ENCODE measurements at places on chromosomes 5 and 9.

DNA sequence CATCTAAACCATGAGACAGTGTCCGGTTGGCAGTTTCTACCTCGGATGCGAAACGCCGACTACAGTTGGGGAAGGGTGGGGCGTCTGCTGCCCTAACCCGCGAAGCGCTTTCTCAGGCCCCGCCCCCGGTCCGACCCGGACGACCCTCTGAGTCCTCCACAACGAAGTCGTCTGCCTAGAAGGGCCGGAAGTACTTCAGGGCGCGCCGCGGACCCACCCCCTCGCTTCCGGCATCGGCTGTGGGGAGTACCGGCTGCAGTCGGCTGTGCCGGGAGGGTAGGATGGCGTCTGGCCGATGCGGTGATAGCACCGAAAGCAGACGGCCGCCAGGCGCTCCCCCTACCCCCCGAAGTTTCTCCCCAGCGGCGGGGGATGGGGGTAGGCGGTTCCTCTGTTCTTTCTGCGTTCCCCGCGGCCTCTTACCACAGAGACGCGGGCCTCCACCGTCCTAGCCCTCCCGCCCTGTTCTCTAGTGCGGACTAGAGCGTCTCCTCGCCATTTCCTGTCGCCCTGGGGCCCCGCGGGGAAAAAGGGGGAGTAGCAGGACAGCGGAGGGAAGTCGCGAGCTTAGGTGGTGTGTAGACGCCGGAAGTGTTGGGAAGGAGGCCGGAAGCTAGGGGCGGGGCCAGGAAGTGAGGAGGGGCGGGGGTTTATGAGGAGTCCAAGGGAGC, at the start of gene TRIM41:
TSS of gene TRIM41 (plus strand) at position 224 of the 671 bp plus-strand sequence. CDS start 719 bp downstream, outside the sequence.
- DNase-seq: peak; percentile 98

DNA sequence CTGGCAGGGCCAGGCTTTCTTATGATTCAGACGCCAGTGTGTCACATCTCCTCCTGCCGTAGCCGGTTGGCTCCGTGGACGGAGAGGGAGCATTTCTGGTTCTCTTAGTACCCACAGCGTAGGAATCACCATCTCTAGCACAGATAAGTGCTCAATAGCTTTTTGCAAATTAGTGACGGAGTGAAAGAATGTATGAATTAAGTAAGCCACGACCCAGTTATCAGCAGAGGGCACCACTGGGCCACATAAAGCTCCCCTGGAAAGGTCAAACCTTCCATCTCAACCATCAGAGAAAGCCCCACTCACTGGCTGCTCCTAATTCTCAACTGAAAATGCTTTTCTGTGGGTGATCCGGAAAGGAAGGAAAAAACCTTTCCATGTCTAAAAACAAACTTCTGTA, 317.0 kb upstream of the ADCY2 start:
- no peak for DNase-seq

- no peak for DNase-seq
Observed at GRCh38 chr9:91992461-91993041, 42.5 kb upstream of the ROR2 start.

DNA sequence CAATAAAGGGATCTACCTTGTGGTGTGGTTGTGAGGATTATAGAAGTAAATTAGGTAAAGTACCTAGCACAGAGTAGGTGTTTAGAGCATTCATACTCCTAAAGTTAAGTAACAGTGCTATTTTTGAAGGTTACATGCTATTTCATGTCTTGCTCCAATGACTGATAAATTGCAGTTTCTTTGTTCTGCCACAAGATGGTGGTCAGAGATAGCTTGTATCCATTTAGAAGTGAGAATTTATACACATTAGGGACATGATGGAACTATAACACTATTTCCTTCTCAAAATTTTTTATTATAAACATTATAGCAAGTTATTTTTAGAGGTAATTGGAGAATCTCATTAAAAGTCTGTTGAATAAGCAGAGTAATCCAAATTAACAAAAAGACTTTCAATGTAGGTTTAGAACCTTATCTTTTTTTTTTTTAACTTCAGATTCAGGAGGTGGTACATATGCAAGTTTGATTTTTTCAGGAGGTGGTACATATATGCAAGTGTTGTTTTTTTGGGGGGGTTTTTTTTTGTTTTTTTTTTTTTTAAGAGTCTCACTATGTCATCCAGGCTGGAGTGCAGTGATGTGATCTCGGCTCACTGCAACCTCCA, 17.1 kb downstream of the MTREX start:
- no peak for DNase-seq

DNA sequence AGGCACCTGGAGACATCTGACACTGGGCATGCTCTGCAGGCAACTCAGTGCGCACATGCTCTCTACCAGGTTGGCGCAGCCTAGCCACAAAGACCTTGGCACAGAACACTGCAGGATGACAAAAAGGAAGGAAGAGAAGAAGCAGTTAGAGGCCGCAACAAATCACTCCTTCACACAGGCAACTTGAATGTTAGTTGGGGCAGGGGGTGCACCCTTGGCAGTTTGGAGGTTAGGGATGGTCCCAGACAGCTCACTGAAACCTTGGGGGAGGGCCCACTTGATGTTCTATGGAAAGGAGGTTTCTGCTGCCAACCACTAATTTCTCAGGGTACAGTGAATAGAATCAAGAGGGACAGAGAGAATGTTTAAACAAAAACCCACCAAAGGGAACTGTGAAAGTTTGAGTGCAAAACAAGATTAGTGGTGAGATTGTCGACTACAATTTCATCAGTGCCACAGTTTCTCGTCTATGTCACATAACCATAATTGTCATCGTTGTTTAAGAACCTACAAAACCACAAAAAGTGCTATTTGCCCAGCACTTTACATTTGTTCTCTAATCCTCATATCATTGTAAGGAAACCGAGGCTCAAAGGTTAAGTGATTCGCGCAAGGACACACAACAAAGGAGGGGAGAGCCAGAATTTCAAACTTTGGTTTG, 48.7 kb downstream of the FBXW11 start:
- DNase-seq: peak; percentile 62

DNA sequence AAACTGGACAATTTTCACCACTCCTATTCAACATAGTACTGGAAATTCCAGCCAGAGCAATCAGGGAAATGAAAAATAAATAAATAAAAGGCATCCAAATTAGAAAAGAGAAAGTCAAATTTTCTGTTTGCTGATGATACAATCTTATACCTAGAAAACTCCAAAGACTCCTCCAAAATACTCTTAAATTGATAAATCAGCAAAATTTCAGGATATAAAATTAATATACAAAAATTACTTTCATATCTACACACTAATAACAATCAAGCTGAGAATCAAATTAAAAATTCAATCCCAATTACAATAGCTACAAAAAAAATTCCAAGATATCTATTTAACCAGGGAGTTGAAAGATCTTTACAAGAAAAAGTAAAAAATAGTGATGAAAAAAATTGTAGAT, 651.9 kb downstream of the DTWD2 start:
- DNase-seq: no peak

DNA sequence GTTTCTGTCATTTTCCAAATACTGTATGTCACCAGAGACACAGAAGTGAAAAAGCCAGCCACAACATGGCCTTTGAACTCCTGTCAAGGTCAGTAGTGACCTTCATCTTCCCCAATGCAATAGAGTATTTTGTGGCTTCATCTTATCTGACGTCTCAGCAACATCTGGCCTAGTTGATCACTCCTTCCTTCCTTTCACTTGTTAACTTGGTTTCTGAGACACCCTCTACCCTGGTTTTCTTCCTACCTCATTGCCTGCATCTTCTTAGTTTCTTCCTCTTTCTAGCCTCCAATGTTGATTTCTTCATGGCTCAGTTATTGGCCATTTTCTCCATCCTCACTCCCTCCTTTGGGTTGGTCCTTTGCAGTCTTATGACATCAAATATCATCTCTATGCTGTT, 36.3 kb downstream of the GLIS3 start:
- DNase-seq: no peak

- no peak for DNase-seq
Observed at GRCh38 chr9:3403315-3403714, 122.5 kb downstream of the RFX3 start.

DNA sequence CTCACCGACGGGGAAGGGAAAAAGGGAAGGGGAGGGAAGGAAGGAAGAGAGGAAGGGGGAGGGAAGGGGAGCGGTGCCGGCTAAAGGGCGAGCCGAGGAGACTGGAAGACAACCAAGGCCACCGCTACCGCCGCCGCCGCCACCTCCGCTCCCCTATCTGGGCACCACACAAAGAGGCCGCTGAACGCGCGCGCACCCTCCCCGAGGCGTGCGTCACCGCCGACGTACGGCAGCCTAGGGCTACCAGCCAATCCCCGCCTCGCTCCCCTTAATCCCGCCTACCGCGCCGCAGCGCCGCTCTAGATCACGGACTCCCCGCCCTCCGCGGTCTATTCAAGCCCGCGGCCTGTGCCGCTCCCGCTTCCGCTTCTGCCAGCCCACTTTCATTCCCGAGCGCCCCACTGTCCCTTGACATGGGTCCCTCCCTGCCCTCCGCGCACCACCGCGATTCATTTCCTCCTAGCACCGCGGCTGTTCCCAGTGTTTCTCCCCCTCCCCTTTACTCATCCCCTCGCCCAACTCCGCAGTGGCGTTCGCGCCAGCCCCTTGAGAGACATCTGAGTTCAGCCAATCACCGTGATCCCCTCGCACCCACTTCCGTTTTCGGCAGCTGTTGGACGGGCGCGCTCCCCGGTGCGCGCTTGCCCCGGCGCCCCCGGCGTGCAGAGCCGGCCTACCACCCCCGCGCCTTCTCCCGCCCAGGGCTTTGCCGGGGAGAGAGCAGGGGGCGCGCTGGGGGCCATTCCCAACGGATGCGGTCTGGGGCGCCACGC, at the start of gene HNRNPA0:
TSS of gene HNRNPA0 (minus strand) at position 176 of the 773 bp plus-strand sequence. CDS start 297 bp downstream, outside the sequence.
- DNase-seq: peak; percentile 98

DNA sequence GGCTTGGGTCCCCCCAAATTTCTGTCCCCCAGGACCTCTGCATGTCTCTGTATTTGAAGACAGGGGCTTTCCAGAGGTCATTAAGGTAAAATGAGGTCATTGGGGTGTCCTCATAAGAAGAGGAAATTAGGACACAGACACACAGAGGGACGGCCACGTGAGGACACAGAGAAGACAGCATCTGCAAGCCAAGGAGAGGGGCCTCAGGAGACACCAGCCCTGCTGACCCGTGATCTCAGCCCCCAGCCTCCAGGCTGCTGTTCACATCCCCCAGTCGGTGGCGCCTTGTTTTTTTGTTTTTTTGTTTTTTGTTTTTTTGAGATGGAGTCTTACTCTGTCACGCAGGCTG, 1.2 kb upstream of the CCDC183 start:
- DNase-seq: no peak

DNA sequence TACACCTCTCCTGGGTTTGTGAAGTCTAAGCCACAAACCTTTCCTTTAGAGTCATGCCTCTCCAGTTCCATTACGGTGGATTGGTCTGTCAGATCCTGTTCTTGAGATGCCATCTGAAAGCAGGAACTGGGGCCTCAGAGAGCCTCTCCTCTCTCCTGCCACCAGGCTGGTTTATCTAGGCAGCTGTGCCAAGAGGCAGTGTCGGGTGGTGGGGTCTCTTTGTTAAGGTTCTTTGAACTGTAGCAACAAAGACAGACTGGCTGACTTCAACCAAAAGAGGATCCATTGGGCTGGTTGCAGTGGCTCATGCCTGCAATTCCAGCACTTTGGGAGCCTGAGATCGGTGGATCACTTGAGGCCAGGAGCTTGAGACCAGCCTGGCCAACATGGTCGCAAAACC, 66.0 kb upstream of the ANGPTL2 start:
- DNase-seq: no peak

GRCh38 chr9:70477146-70477745, 62.8 kb upstream of the KLF9 start:
- no peak for DNase-seq

- no peak for DNase-seq
Observed at GRCh38 chr5:36158144-36158543, 6.2 kb downstream of the SKP2 start.

- no peak for DNase-seq
Observed at GRCh38 chr5:172743112-172743959, 27.7 kb downstream of the DUSP1 start.

- DNase-seq: no peak
Observed at GRCh38 chr5:31124026-31124425, 69.5 kb upstream of the CDH6 start.

- DNase-seq: no peak
Observed at GRCh38 chr9:33435821-33436277, 11.5 kb downstream of the AQP3 start.

DNA sequence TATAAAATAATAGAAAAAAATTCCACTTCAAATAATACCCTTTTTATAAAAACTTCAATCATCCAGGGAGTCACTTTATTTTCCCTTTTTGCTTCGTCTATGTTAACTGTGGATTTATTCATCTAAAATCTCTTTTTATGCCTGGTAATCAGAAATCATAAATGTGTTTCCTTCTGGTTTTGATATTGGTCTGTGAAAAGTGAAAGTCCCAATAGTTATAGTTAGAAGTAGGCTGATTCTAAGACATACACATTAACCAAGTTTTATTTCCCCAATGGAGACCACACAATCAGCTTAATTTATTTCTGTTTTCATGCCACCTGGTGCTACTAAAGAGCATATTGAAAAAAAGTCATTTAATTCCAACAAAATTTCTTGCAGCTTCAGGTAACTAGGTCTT, 45.7 kb downstream of the ZNF474 start:
- DNase-seq: no peak

DNA sequence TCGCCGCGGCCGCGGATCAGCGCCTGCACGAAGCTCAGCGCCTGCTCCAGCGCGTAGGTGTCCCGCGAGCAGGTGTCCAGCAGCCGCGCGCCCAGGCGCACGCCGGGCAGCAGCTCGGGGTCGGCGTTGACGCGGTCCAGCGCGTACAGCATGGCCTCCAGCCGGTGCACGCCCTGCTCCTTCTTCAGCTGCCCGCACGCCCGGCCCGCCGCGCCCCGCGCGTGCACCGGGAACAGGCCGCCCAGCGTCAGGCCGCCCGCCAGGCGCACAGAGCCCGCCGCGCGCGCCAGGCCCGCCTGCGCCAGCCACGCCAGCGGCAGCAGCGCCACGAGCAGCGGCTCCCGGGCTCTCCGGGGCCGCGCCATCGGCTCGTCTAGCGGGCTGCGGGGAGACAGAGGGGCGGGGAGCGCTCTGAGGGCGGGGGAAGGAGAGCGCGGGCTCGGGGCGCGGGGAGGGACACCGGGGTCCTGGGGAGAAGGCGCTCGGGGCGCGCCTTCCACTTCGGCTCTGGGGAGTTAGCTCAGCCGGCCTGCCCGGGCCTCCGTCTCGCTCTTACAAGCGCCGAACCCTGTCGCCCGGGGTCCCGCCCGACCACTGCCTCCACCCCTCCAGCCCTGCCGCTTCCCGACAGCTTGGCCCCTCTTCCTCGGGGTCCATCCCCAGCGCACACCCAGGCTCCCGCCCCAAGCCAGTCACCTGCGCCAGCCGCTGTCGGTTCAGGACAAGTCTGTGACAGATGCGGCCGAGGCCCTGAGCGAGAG, at the start of gene GRM6:
TSS of gene GRM6 (minus strand) at position 741 of the 761 bp plus-strand sequence. CDS start at position 365, 376 bp downstream.
- DNase-seq: no peak
